Right cardiac atrium (tissue), 5 donors: ENCODE measurements at places on chromosomes 7 and 10. TPM values are rescaled to one million over a fixed set of nuclear protein-coding genes. Genes with fewer than 3 reads are reported as not detected.

GRCh38 chr10:88598055-88598454 is 11.5 kb downstream of the LIPJ start:
- DNase-seq, result no peak

DNA sequence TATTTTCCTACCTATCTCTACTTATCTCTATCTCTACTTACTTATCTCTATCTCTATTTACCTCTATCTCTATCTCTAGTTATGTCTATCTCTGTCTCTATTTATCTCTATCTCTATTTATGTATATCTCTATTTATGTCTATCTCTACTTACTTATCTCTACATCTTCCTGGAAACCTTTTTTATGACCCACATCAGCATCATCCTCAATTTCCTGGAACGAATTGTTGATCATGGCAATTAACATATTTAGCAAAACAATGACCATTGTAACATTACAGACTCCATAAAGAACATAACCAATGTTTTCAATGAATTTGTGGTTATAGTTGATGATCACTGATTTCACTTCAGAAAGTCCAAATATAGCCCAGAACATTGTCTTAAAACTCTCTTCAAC is 18.3 kb downstream of the GIMAP6 start:
- DNase-seq, result no peak

- peak; percentile 94 for DNase-seq
Observed at GRCh38 chr7:76291351-76292212, 10.9 kb upstream of the HSPB1 start.

ADRB1 gene
- 33.4 TPM for polyA plus RNA-seq
